ENCODE measurements at places on chromosomes 16 and 17. TPM values are rescaled to one million over a fixed set of nuclear protein-coding genes. Genes with fewer than 3 reads are reported as not detected.
A peak's percentile ranks its signal among the peaks of the same experiment; 100 is the strongest.

DNA sequence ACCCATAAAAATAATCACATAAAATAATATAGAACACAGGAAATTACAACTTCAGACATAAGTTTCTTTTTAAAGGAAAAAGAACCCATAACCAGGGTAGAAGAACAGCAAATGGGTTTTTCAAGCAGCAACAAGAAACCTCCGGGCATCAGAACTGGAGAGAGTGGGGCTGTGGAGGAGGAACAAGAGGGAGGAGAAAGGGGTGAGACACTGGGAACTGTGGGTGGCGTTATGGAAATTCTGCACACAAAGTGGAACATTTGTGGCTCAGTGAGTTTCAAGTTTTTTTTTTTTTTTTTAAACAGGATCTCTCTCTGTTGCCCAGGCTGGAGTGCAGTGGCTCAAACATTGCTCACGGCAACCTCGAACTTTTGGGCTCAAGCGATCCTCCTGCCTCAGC, 22.6 kb downstream of the EMP2 start:
- H3K36me3 ChIP-seq: no peaks in the 10 kb centered on the region
- H3K27me3 ChIP-seq: no peaks in the 10 kb centered on the region
- DNase-seq: no peak
- peak overlapping the region; percentile 57 for H3K4me3 ChIP-seq
- peaks cover 52% of the 10 kb centered on the region for H3K4me1 ChIP-seq

GRCh38 chr17:21602176-21602575, 90.1 kb upstream of the KCNJ18 start:
- no peak overlapping the region for H3K27ac ChIP-seq
- no peak for DNase-seq
- H3K4me3 ChIP-seq: no peak overlapping the region
- H3K27me3 ChIP-seq: no peaks in the 10 kb centered on the region
- no peaks in the 10 kb centered on the region for H3K4me1 ChIP-seq
- H3K36me3 ChIP-seq: no peaks in the 10 kb centered on the region

GRCh38 chr16:10847176-10847575, 28.6 kb upstream of the TVP23A start:
- DNase-seq: no peak
- no peak overlapping the region for H3K4me3 ChIP-seq
- no peaks in the 10 kb centered on the region for H3K27me3 ChIP-seq
- no peaks in the 10 kb centered on the region for H3K36me3 ChIP-seq
- no peaks in the 10 kb centered on the region for H3K4me1 ChIP-seq
- no peak overlapping the region for H3K27ac ChIP-seq

- DNase-seq: peak; percentile 48
- H3K4me1 ChIP-seq: peaks cover 31% of the 10 kb centered on the region
- no peak overlapping the region for H3K4me3 ChIP-seq
- H3K36me3 ChIP-seq: no peaks in the 10 kb centered on the region
- no peaks in the 10 kb centered on the region for H3K27me3 ChIP-seq
These were observed 25.0 kb upstream of the ZNF750 start for GRCh38 chr17:82864713-82865248.

The HOXB7 gene
- total RNA-seq: 0.85 TPM

GRCh38 chr16:10558746-10559641, 21.4 kb downstream of the EMP2 start:
- peaks cover 52% of the 10 kb centered on the region for H3K4me1 ChIP-seq
- H3K36me3 ChIP-seq: no peaks in the 10 kb centered on the region
- H3K27ac ChIP-seq: peak overlapping the region; percentile 96
- peak; percentile 73 for DNase-seq
- peak overlapping the region; percentile 57 for H3K4me3 ChIP-seq
